PC-9 (cell line): ENCODE measurements at places on chromosomes 16 and 17. TPM values are rescaled to one million over a fixed set of nuclear protein-coding genes. Genes with fewer than 3 reads are reported as not detected.
A peak's percentile ranks its signal among the peaks of the same experiment; 100 is the strongest.

DNA sequence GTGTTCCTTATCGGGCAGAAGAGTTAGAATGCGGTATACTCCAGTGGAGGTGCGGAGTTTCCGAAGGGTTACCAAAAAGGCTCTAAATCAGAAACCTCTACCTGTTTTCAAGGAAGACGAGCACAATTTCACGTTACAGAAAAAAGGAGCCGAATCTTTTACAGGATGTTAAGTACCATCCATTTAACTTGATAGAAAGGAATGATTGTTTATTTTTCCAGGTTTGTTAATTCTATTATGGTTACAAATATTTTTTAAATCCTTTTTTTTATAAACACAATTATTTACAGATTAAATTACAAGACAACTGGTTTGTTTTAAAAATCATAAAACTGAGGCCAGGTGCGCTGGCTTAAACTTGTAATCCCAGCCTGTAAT lies 18.2 kb downstream of the ZNF213 start:
- no peaks in the 10 kb centered on the region for H3K27me3 ChIP-seq
- H3K4me3 ChIP-seq, result peak overlapping the region; percentile 61; the same call in 1 of the 2 replicates
- no peak for DNase-seq
- no peaks in the 10 kb centered on the region for H3K36me3 ChIP-seq
- peaks cover 6% of the 10 kb centered on the region for H3K4me1 ChIP-seq

DNA sequence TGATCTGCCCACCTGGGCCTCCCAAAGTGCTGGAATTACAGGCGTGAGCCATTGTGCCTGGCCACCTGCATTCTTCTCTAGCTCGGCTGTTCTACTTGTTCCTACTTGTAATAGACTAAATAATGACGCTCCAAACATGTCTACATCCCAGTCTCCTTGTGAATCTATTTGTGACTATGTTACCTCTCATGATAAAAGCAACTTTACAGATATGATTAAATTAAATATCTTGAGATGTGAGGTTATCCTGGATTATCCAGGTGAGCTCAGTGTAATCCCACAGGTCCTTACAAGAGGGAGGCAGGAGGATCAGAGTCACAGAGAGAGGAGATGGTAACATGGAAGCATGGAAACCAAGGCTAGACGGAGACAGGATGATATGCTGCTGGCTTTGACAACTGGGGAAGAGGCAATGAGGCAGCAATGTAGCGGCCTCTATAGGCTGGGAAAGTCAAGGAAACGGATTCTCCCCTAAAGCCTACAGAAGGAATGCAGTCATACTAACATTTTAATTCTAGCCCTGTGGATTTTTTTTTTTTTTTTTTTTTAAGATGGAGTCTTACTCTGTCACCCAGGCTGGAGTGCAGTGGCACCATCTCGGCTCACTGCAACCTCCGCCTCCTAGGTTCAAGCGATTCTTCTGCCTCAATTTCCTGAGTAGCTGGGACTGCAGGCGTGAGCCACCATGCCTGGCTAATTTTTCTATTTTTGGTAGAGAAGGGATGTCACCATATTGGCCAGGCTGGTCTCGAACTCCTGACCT lies 5.0 kb upstream of the LASP1 start:
- no peak overlapping the region for H3K4me3 ChIP-seq
- no peaks in the 10 kb centered on the region for H3K36me3 ChIP-seq
- H3K4me1 ChIP-seq, result peaks cover 29% of the 10 kb centered on the region
- no peaks in the 10 kb centered on the region for H3K27me3 ChIP-seq

GRCh38 chr16:2040041-2040786 lies 7.4 kb downstream of the NTHL1 start:
- H3K4me3 ChIP-seq, result no peak overlapping the region
- H3K27ac ChIP-seq, result peak overlapping the region; percentile 95
- no peaks in the 10 kb centered on the region for H3K27me3 ChIP-seq
- H3K4me1 ChIP-seq, result peaks cover 45% of the 10 kb centered on the region

Gene ARRB2
- 79.7 and 110 TPM in 2 replicates for total RNA-seq

GRCh38 chr16:13864689-13865088 lies 55.3 kb upstream of the ERCC4 start:
- no peak overlapping the region for H3K27ac ChIP-seq
- H3K4me3 ChIP-seq, result no peak overlapping the region
- DNase-seq, result no peak
- H3K36me3 ChIP-seq, result no peaks in the 10 kb centered on the region

- peak overlapping the region; percentile 96 for H3K27ac ChIP-seq
- peaks cover 68% of the 10 kb centered on the region for H3K4me1 ChIP-seq
- no peaks in the 10 kb centered on the region for H3K27me3 ChIP-seq
- peaks cover 14% of the 10 kb centered on the region for H3K36me3 ChIP-seq
- DNase-seq, result no peak
Measured at GRCh38 chr16:57798267-57798810, 4.0 kb downstream of the KIFC3 start.

- no peak overlapping the region for H3K4me3 ChIP-seq
- H3K36me3 ChIP-seq, result no peaks in the 10 kb centered on the region
- no peaks in the 10 kb centered on the region for H3K27me3 ChIP-seq
- H3K27ac ChIP-seq, result no peak overlapping the region
- DNase-seq, result no peak
Measured at GRCh38 chr16:50627419-50627818, 53.7 kb downstream of the SNX20 start.

Gene WFIKKN2
- not detected in 2 replicates for total RNA-seq

DNA sequence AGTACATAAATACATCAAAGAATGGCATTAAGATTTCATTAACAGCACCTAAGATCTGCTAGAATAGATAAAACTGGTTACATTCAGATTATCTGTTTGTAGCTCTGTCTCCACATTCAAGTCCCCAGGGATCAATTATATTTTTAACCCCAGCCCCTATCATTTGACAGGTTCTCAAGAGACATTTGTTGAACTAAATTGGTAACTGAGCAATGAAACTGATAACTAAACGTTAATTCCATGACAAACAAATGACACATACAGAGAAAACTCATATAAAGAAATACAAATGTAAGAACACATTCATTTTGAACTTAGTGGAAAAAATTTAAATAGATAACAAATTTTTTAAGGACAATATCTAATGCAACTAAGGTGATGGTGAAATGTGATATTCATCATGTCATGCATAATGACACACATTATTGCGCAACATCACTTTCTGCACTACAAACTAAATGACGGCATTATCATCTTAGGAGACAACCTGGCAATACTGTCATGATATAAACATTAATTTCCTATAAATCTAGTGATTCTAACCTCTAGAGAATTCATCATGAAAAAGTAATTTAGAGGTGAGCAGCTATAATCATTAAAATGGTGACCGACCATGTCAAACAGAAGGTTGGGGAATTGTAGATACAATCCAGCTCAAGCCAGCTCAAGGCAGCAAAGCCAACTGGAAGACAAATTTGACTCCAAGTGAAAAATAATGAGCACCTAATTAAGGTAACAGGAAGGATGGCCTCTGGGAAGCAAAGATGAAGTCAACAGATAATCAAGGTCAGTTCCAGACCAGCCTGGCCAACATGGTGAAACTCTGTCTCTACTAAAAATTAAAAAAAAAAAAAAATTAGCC lies 9.5 kb downstream of the ARHGAP17 start:
- no peak overlapping the region for H3K4me3 ChIP-seq
- no peak overlapping the region for H3K27ac ChIP-seq
- peaks cover 5% of the 10 kb centered on the region; the same call in 1 of the 2 replicates for H3K4me1 ChIP-seq
- no peaks in the 10 kb centered on the region for H3K27me3 ChIP-seq
- 0 out of 2 replicates have a peak, but pooled peaks cover 3% of the 10 kb centered on the region for H3K36me3 ChIP-seq

DNA sequence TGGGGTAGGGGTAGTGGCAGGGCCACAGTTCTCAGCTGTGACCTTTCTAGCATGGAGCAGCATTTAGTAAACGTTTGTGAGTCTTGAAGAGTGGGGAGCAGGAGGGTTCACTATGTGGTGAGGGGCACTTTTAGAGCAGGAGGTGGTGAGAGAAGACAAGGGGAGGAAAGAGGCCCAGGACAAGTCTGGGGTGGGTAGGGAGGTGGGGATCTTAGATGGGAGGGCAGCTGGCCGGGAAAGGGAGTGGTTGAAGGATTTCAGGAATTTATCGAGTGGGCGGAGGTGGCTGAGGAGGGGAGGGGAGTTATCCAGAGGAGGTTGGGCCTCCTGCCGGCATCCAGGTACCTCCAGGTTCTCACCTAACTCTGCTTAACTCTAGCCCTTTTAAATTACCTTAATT lies 1.9 kb downstream of the CLEC16A start:
- H3K27me3 ChIP-seq, result no peaks in the 10 kb centered on the region
- no peak for DNase-seq
- no peak overlapping the region for H3K27ac ChIP-seq
- H3K4me1 ChIP-seq, result peaks cover 53% of the 10 kb centered on the region
- no peaks in the 10 kb centered on the region for H3K36me3 ChIP-seq

Gene DNAAF8
- 1.8 and 2.4 TPM in 2 replicates for total RNA-seq

DNA sequence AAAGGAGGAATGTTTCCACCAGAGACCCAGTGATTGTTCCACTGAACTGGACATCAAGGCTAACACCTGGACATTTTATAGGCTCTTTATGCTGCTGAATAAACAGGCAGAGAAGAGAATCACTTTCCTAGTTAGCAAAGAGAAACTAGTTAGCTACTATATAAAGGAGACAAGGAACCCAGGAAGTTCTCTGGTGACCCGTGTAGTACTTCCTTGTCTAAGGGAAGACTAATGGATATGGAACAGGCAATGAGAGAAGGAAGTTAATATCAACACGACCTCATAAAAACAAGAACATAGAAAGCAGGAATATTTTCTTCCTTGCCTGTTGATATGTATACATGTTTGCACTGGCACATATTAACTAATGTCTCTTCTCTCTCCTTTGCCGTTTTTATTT lies 30.8 kb upstream of the RPL38 start:
- no peak overlapping the region for H3K4me3 ChIP-seq
- H3K36me3 ChIP-seq, result no peaks in the 10 kb centered on the region
- H3K27me3 ChIP-seq, result peaks cover 90% of the 10 kb centered on the region
- no peaks in the 10 kb centered on the region for H3K4me1 ChIP-seq
- no peak for DNase-seq

- H3K4me1 ChIP-seq, result peaks cover 53% of the 10 kb centered on the region
- H3K4me3 ChIP-seq, result peak overlapping the region; percentile 16; the same call in 1 of the 2 replicates
- 0 out of 2 replicates have a peak, but pooled peaks cover 3% of the 10 kb centered on the region for H3K36me3 ChIP-seq
- peak; percentile 94 for DNase-seq
- H3K27ac ChIP-seq, result peak overlapping the region; percentile 89
Measured at GRCh38 chr17:42518046-42518754, 17.8 kb upstream of the NAGLU start.

Gene TP53TG3
- total RNA-seq, result not detected in 2 replicates

DNA sequence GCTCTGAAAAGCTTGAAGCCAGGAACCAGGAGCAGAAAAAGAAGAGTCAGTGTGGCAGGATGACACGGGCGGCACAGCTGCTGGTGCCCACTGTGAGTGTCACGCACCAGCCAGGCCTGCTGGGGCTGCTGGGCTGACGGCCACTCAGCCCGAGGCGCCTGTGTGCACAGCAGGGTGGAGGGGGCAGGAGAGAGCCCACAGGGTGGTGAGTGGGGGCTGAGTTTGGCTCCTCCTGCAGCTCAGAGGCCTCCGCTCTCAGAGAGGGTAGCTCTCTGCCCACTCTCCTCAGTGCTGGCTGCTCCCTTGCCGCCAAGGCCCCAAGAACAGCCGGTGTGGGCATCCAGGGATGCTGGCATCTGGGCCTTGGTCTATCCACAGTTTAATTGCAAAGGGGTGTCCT lies 59.6 kb downstream of the GSG1L start:
- no peaks in the 10 kb centered on the region for H3K36me3 ChIP-seq
- no peaks in the 10 kb centered on the region for H3K4me1 ChIP-seq
- no peak overlapping the region for H3K4me3 ChIP-seq
- no peak for DNase-seq
- no peak overlapping the region for H3K27ac ChIP-seq
- H3K27me3 ChIP-seq, result peaks cover 96% of the 10 kb centered on the region

- no peak for DNase-seq
- peak overlapping the region; percentile 88 for H3K27ac ChIP-seq
- H3K27me3 ChIP-seq, result no peaks in the 10 kb centered on the region
Measured at GRCh38 chr17:6671431-6671830, 19.9 kb downstream of the C17orf100 start.

Gene PDE6G
- total RNA-seq, result 0.68 and 1.3 TPM in 2 replicates

- peaks cover 4% of the 10 kb centered on the region; the same call in 1 of the 2 replicates for H3K27me3 ChIP-seq
- no peaks in the 10 kb centered on the region for H3K4me1 ChIP-seq
- H3K36me3 ChIP-seq, result no peaks in the 10 kb centered on the region
- peak within 1 kb of the TSS; percentile 48; the same call in 1 of the 2 replicates for H3K4me3 ChIP-seq
- no peak within 1 kb of the TSS for H3K27ac ChIP-seq
Measured at GRCh38 chr17:8630227-8630801, at the start of gene MYH10. MYH10 (minus strand) TSS chr17:8630725; CDS start chr17:8623246, 7,479 bp downstream.

- H3K27me3 ChIP-seq, result no peaks in the 10 kb centered on the region
- no peaks in the 10 kb centered on the region for H3K36me3 ChIP-seq
- DNase-seq, result no peak
- H3K4me3 ChIP-seq, result no peak overlapping the region
- no peak overlapping the region for H3K27ac ChIP-seq
Measured at GRCh38 chr17:40190197-40191021, 13.1 kb downstream of the RAPGEFL1 start.
